Brain (organoid and tissue), 16 donors: ENCODE measurements at places on chromosomes 4 and X.

- DNase-seq = no peak
Observed at GRCh38 chrX:13047759-13048158, 3.3 kb upstream of the FAM9C start.

GRCh38 chr4:14176613-14177012, 549.1 kb upstream of the BOD1L1 start:
- DNase-seq = no peak

GRCh38 chrX:140848800-140849199, 139.2 kb downstream of the LINC00632 start:
- DNase-seq = no peak

DNA sequence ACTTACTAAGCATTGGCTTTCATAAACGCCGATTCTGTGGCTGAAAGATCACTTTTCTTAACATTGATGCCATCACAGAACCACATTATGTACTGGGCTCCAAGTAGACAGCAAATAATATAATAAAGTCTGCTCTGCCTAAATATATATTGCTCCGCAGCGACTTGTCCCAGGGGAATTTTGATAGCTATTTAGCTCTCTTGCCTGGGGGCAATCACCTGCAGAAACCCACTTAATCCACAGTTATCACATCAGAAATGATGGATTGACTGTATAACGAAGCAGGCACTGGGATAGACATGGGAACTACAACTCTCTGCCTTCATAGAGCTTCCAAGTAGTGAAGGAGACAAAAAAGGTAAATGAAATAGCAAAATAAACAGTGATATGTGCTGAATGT, 48.0 kb upstream of the MYOZ2 start:
- no peak for DNase-seq

- DNase-seq = peak; percentile 44
Observed at GRCh38 chr4:25089051-25089763, 58.5 kb upstream of the LGI2 start.

DNA sequence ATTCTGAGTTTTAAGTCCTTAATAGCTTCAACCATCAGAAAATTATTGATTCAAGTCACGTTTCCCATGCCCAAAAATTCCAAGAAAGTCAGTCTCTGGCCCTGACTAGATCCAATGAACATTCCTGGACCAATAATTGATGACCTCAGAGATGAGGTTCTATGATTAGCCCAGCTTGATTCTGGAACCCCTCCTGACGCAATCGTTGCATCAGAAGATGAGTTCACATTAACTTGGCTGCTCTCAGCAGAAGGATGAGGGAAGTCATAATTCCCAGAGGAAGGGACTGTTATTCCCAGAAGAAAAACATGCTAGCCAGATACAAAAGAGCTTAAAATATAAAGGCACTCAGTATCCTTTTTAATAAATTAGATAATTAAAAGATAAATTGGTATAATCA, 34.3 kb upstream of the CPEB2 start:
- DNase-seq = no peak

- DNase-seq = no peak
Observed at GRCh38 chr4:47195706-47196105, 164.3 kb downstream of the GABRB1 start.

- DNase-seq = no peak
Observed at GRCh38 chr4:26842911-26843310, 17.7 kb upstream of the STIM2 start.

DNA sequence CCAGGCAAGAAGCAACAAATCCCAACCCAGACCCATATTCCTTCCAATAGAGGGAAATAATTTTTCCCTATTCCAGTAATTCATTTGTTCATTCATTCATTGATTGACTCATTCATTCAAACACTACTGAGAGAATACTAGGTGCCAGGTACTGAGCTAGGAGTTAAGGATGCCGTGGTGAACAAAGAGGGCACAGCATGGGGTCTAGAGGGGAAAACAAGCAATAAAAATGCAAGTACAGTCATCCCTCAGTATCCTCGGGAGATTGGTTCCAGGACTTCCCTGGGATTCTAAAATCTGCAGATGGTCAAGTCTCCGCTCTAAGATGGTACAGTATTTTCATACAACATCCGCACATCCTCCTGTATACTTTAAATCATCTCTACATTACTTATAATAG, 18.7 kb downstream of the RASGEF1B start:
- no peak for DNase-seq

DNA sequence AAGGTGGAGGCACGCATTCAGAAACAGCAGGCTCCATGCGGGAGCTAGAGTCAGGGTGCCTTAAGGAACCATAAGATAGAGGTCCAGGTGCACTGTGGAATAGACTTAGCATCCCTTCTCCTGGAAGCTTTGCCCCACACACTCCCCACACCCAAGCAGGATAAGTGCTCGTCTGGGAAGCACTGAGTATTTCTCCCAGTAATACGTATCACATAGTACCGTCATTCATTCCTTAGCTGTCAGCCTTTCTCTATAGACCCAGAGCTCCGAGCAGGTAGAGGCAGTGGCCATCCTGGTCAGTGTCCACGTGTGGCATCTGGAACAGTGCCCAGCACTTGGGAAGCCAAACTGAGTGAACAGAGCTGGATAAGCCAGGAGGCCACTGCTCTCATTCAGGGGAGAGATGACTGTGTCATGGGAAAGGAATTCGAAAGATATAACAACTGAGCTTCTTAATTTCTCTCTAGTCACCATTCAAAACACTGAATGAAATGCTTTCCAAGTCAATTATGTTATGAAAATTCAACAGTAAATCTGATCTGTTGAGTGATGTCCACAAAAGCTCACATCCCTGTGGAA, 9.9 kb downstream of the APBB2 start:
- DNase-seq = no peak

- DNase-seq = no peak
Observed at GRCh38 chrX:44106864-44107263, 133.7 kb upstream of the NDP start.

GRCh38 chr4:56410247-56411062, 23.2 kb upstream of the AASDH start:
- peak; percentile 94 for DNase-seq

DNA sequence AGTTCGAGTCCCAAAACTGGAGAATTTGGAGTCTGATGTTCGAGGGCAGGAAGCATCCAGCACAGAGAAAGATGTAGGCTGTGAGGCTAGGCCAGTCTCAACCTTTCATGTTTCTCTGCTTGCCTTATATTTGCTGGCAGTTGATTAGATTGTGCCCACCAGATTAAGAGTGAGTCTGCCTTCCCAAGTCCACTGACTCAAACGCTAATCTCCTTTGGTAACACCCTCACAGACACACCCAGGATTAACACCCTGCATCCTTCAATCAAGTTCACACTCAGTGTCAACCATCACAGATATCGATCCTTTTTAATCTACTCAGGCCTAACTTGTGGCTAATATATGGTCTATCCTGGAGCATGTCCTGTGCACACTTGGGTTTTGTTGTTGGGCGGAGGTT, 18.0 kb upstream of the MAEA start:
- no peak for DNase-seq

DNA sequence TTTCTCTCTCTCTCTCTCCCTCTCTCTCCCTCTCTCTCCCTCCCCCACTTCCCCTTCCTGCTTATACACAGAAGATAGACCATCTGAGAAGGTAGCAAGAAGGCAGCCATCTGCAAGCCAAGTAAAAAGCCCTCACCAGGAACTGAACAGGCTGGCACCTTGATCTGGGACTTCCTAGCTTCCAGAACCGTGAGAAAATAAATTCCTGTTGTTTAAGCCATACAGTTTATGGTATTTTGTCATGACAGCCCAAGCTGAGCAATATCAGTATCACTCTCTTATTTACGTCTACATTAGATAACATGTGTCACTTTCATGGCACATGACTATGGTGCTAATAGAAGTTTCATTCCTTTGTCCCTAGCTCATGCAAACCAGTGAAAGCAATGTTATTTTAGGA, 581.1 kb downstream of the INPP4B start:
- DNase-seq = no peak

DNA sequence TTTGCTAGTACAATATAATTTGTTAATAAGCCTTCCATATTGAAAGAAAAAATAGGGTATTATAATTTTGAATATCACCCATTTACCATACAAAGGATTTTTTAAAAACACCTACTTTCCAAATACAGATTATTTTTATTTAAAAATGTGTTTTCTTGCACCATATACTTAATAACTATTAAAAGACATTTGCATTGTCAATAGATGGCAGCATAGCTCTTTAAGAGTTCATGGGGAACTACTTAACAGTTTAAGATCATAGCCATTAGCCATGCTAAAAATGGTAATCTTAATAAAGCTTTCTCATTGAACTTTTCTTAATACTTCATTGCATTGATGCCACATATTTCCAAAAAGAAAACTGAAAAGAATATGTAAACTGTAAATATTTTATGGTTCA, 1995.9 kb downstream of the C4orf33 start:
- peak; percentile 54 for DNase-seq

DNA sequence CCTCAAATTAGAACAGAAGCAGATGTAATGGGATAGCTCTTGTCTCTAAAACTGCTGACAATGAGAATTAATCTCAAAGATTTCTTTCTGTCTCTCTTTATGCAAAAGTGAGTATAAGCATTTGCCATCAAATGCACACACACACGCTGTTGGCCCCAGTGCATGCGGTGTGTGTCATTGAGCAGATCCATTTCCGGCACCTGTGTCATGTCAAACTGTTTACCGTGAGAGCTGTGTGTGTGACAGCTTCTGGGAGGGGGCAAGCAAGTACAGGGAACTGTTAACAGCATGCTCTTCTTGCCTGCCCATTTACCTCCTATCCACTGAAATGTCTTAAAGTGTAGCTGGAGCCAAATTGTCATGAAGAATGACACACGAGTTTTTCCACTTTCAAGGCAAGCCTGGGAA, 297.9 kb upstream of the FAT4 start:
- peak; percentile 32 for DNase-seq

DNA sequence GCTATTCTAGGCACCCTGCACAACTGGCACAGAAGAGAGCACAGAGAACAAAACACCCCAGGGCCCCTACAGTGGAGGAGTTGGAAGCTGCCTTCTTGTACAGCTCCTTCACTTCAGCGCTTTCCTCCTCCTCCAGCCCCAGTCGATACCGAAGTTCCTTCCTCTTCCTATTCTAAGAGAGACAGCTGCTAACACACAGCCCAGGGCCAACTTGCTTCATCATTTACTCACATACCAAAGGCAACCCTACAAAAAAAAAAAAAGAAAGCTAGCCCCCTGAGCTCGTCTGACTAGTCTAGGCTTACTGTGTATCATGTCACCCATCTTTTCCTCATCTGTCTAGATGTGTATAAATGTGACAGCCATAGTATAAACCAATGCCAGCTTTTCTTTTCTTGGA, 64.5 kb downstream of the MID1 start:
- no peak for DNase-seq

- DNase-seq = peak; percentile 92
Observed at GRCh38 chrX:39519030-39519488, 578.7 kb downstream of the BCOR start.

DNA sequence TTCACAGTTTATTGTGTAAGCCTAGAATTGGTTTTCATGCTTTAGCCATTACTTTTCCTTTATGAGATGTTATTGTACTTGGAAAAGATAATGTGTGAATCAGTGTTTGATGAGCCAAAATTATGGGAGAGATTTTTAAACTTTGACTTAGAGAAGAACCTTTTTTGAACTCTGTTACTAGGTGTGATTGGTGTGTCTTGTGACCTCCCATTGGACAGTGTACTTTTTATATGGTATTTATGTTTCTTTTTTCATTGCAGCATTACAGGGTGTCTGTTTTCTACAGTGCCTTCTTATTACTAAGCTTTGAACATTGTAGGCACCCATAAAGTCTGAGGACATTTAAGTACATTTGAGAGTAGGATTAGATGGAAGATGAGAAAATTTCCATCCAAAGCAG, 91.1 kb downstream of the SLC4A4 start:
- no peak for DNase-seq

DNA sequence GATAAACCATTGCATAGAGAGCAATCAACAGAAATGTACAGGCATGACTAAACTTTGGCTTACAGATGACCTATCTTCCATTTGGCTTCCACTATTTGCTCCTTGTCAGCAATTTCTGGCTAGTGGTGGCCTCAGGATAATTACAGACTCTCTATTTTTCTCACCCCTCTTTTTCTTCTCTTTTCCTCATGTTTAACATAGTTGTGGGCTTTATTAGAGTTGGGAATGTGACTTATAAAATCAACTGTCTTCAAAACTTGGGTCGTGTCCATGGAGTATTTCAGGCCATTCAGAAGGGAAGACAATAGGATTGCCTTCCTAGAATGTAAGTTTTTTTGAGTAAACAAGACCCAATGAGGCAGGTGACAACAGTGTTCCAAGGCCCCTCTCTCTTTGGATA, 236.2 kb downstream of the FRAS1 start:
- DNase-seq = no peak

DNA sequence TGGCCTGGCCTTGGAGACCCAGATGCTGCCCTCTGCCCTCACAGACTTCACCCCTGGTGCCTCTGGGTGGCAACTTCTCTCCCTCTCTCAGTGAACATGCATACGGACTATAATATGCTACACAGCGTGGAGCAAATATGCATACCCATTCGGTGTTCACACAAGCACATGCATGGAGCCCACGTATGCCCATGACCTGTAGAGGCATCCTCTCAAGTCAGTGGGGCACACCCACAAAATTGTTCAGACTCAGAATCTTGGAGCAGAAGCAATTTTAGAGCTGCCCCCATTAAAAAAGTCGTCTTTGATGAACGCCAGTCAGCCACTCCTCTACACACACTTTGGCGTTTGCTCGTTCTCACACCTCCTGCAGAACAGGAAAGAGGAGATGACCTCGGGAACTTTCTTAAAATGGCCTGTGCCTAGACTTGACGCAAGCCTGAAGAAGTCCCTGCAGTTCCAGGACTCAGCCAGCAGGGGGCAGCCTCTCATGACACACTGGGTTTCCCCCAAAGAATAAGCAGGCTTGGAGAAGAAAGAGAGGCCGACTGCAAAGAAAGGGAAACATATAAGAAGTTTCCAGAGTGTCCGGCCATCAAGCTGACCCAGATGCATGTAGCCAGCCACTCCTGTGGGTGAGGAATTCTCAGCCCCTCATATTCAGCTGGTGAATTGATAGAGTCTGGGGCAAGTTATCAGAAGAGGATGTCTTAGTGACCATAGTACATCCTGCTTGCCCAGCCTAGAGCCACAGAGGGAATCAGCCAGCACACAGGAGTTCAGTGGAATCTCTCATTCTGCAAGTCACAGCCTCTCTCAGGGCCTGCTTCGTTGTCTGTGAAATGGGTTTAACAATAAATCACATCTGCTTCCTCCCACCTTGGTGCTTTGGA, 17.3 kb downstream of the APLN start:
- peak; percentile 85 for DNase-seq

DNA sequence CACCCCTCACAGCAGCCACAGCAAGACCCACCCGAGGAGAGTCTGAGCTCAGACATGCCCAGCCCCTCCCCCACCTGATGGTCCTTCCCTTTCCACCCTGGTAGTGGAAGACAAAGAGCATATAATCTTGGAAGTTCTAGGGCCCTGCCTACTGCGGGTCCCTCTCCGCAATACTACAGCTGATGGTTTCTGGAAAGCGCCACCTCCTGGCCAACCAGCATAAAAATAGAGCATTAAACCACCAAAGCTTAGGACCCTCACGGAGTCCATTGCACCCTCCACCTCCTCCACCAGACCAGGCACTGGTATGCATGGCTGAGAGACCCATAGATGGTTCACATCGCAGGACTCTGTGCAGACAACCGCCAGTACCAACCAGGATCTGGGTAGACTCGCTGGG, 78.2 kb downstream of the SH3BGRL start:
- DNase-seq = no peak
